Peyer's patch (tissue), 4 donors: ENCODE measurements at places on chromosomes 1 and 21. TPM values are rescaled to one million over a fixed set of nuclear protein-coding genes. Genes with fewer than 3 reads are reported as not detected.

- no peaks in the 10 kb centered on the region for H3K36me3 ChIP-seq
- peak overlapping the region; percentile 98 for H3K27ac ChIP-seq
- H3K27me3 ChIP-seq: no peaks in the 10 kb centered on the region
- H3K4me3 ChIP-seq: no peak overlapping the region
Observed at GRCh38 chr1:156503698-156504437, 3.3 kb upstream of the MEF2D start.

- H3K27me3 ChIP-seq: no peaks in the 10 kb centered on the region
- no peak overlapping the region for H3K4me3 ChIP-seq
- H3K27ac ChIP-seq: no peak overlapping the region
- H3K36me3 ChIP-seq: no peaks in the 10 kb centered on the region
Observed at GRCh38 chr1:47972864-47973432, 24.2 kb downstream of the TRABD2B start.

NGF gene
- total RNA-seq: not detected

GPR25 gene
- not detected for total RNA-seq

GRCh38 chr1:29200906-29201594 lies 19.4 kb upstream of the SRSF4 start:
- no peaks in the 10 kb centered on the region for H3K4me1 ChIP-seq
- H3K36me3 ChIP-seq: no peaks in the 10 kb centered on the region
- DNase-seq: no peak

RPS27 gene
- total RNA-seq: 877 TPM
